ENCODE measurements at places on chromosomes 3 and 15. TPM values are rescaled to one million over a fixed set of nuclear protein-coding genes. Genes with fewer than 3 reads are reported as not detected.

CEP97 gene
- 13.1 TPM for total RNA-seq

GNAT1 gene
- total RNA-seq, result 0.17 TPM

DNA sequence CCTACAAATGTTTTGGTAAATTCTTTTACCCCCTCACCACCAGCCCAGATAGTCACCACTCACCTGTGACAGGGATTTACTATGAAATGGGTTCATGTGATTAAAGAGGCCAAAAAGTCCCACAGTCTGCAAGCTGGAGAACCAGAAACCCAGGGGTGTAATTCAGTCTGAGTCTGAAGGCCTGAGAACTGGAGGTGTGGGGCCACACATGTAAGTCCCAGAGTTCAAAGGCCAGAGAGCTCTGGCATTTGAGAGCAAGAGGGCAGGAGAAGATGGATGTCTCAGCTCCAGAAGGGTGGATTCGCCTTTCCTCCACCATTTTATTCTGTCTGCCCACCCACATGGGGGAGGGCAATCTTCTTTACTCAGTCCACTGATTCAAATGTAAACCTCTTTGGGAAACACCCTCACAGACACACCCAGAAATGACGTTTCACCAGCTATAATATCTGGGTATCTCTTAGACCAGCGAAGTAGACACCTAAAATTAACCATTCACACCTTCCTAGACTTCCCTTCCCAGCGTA lies 11.9 kb downstream of the RTP3 start:
- no peak for DNase-seq

- no peak for DNase-seq
Measured at GRCh38 chr3:966341-966740, 126.5 kb upstream of the CNTN6 start.

All from mammary epithelial cell (primary cell).